ENCODE measurements at places on chromosomes 1 and 21.

DNA sequence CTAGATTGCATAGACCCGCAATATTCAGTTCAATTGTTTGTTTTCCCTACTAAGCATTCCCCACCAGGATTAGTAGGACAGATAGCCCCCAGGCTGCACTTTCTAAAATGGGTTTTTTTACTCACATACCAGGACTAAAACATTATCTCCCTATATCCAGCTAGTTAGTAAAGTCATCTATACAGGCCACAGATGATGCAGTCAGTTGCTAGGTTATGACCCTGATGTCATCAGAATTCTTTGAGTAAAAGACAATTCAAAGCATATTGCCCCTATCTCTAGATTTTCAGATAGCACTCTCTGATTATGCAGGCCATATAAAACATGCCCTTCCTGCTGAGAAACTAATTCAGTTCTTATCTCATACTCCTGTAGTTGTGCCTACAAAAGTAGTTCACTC lies 203.6 kb downstream of the LBR start:
- no peak for DNase-seq

DNA sequence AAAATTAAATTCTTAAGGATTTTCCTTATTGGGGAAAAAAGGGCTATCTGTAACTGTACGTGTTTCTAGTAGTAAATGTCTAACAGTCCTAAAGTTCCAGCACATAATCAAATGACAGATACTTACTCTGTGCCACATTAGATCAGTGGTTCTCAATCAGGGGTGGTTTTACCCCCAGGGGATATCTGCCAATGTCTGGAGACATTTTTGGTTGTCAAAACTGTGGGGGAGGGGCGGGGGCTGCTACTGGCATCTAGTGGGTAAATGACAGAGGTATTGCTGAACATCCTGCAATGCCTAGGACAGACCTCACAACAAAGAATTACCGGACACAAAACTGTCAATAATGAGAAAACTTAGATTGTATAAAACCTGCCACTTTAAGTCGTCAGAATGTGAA lies 33.4 kb upstream of the PTPRC start:
- no peak for DNase-seq

GRCh38 chr1:61102621-61103020 lies 20.3 kb downstream of the NFIA start:
- no peak for DNase-seq

GRCh38 chr1:171636141-171636540 lies 14.1 kb downstream of the MYOCOS start:
- DNase-seq, result no peak

GRCh38 chr1:12712076-12712475 lies 3.8 kb upstream of the AADACL3 start:
- DNase-seq, result no peak

Measured in activated CD4-positive, alpha-beta T cell treated with anti-CD3 and anti-CD28 coated beads, Interleukin-2, amount 10 ng/mL, durations not matched to agents 24 days and 14 days (primary cell).